OCI-M1 (cell line): ENCODE measurements at places on chromosomes 4 and X.
A peak's percentile ranks its signal among the peaks of the same experiment; 100 is the strongest.

DNA sequence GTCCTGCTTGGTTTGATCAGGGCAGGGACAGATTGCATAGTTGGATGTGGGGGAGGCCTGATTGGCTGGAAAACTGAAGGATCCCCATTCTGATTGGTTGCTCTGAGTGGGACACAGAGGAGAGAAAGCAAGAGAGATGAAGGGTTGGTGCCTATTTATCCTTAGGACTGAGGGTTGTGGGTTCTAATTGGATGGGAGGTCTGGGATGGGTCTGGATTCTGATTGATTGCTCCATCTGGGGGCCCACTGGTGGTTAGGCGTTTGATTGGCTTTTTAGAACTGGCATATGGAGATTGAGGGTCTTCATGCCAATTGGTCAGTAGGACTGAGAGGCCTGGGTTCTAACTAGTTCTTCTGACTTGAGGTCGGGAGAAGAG lies 644 bp upstream of the EBP start:
- DNase-seq = no peak

DNA sequence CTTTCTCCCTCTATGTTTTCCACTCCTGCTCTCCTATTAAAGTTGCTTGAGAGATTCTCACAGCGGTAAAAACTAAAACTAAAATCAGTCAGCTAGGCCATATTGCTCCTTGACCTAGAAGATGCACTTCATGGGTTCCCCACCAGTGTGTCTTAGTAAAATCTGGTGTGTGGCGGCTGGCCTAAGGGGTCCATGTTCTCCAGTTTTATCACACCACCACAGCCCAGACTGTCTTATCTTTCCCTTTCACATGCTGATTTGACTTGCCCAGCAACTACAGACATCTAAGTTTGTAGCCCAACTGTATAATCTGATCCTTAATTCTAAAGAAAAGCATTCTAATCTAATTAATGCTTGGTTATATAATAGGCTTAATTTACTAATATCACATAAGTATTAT lies 68.0 kb downstream of the ATP8A1 start:
- peak; percentile 91 for DNase-seq

- DNase-seq = no peak
These were observed 9.5 kb downstream of the SLAIN2 start for GRCh38 chr4:48350871-48351270.

DNA sequence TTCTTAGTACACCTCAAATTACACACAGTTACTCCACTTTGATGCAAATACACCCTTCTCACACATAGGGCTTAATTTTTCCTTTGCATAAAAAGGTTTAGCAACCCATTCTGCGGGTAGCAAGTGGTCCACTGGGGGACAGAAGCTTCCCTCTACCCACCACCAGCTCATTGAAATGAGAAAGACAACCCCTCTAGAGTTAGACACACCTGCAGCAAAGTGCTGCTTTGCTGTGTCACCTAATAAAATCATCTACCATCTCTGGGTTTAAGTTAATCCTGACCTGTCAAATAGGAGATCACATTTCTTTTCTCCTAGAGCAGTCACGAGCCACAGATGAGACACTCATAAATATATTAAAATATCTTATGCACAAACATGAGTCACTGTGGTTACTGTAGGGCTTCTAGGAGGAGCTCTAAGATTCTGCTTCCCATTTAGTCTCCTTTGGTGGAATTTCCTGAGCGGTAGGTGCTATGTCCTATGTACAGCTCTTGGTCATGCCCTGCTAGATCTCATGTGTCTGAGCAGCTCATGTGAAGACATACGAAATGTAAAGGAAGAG lies 11.9 kb downstream of the BMX start:
- peak; percentile 40 for DNase-seq

DNA sequence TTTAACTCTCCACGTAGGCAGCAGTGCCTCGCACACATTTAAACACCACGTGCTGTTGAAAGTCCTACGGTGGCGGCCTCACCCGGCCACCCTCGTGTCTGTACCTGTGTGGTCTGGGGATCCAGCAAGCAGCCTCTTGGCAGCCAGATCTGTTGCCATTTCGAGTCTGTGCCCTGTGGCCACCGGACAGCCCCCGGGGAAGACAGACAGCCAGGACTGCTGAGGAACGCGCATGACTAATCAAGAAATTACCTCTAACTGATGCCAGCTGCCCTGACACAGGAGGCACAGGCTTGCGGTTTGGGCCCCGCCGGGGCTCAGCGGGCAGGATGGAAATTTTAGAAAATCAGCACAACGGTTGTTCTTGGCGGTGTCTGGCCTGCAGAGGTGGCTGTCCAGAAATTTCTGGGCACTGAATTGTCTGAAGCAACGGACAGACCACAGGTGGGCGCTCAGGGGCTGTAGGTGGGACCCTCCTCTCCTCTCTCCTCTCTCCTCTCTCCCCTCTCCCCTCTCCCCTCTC lies 15.6 kb upstream of the ASMTL start:
- peak; percentile 66 for DNase-seq
